Stimulated activated naive CD4-positive, alpha-beta T cell (primary cell): ENCODE measurements at places on chromosomes 13 and 19.

DNA sequence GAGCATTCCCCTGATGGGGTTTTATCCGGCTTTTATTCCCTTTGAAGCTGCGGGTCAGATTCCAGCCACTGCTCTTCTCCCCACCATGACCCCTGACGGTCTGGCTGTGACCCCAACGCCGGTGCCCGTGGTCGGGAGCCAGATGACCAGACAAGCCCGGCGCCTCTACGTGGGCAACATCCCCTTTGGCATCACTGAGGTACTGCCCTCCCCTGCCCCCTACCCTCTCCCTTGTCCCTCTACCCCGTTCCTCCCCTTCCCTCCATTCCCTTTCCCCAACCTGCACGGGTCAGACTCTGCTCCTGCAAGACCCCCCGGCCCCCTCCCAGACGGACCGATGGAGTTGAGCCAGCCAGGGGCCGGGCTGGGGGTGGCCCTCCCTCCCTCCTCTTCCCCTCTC is 6.2 kb downstream of the U2AF2 start:
- no peak for DNase-seq

- DNase-seq, result no peak
These were observed 691.1 kb upstream of the SPRY2 start for GRCh38 chr13:81031996-81032395.

GRCh38 chr19:41226053-41226873 is 7.2 kb downstream of the AXL start:
- peak; percentile 39 for DNase-seq

- DNase-seq, result no peak
These were observed 1.6 kb upstream of the TTC9B start for GRCh38 chr19:40219721-40220276.

DNA sequence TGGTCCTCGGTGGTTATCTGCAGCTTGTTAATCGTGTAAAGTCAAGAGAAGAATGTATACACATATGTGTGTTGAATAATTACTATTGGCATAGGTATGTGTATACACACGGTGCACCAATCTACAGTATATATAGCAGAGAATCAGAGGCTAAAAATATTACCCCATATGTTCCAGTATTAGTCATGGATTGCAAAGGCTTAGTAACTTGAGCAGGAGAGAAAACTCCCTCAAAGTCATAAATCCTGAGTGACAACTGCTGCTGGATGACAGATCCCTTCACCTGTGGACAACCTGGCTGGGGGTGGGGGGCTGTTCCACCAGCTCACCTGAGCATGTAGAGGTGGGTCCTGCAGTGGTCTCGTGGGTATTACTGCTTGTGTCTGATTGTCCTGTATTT is 185.0 kb downstream of the ZNF536 start:
- DNase-seq, result no peak

DNA sequence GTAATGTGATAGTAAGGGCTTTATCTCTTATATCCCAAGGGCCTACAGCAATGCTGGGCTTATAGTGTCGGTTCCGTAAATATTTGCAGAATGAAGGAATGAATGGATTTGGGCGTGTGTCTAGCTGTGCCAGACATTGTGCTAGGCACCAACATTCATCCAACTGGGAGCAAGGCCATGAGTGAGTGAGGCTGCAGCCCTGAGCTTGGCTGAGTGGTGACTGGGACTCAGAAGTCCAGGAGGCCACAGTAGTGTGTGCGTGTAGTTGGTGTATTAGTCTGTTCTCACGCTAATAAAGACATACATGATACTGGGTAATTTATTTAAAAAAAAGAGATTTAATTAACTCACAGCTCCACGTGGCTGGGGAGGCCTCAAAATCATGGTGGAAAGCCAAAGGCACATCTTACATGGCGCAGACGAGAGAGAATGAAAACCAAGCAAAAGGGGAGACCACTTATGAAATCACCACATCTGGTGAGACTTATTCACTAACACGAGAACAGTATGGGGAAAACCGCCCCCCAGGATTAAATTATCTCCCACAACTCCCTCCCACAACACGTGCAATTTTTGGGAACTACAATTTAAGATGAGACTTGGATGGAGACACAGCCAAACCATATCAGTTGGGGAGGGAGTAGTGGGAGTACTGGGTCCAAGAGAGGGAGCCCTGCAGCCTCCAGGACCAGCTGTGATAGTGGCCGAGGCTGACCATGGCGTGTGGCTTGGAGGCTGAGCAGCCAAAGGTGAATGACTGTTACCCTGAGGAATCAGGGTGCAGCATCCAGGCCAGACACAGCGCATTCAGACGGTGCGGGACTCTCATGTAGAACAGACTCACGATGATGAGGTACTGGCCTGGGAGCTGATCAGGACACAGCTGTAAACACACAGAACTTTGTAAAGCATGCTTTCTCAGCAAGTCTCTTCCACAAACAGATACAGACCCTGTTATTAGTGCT is 104.6 kb downstream of the TEX26 start:
- no peak for DNase-seq

- peak; percentile 15 for DNase-seq
These were observed 47.2 kb upstream of the POMP start for GRCh38 chr13:28611654-28612131.

- DNase-seq, result no peak
These were observed 27.3 kb downstream of the IGFL1 start for GRCh38 chr19:46256855-46257254.

- no peak for DNase-seq
These were observed 817.8 kb upstream of the PCDH9 start for GRCh38 chr13:68047889-68048288.

GRCh38 chr19:5259750-5260149 is 80.9 kb downstream of the PTPRS start:
- DNase-seq, result no peak

GRCh38 chr13:85771856-85772255 is 27.4 kb downstream of the SLITRK6 start:
- no peak for DNase-seq

DNA sequence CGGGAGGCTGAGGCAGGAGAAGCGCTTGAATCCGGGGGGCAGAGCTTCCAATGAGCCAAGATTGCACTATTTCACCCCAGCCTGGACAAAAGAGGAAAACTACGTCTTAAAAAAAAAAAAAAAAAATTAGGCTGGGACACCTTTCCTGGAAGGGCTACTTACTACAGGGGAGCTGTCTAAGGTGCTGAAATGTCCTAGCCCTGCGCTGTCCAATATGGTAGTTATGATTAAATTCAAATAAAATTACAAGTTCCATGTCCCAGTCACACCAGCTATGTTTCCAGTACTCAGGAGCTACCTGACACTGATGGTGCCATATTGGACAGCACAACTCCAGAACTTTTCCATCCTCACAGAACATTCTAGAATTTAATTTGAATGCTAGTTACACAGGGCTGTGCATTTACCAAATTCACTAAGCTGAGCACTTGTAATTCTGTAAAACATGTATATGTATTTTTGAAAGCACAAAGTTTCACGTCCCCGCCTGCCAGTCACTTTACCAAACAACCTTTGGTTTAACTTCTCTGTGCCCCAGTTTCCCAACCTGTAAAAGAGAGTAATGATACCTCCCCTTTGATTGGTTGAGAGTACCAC is 9.2 kb upstream of the ZSCAN22 start:
- no peak for DNase-seq

GRCh38 chr19:17026706-17027534 is at the start of gene CPAMD8:
Gene CPAMD8, minus strand, starts transcription at chr19:17026810. Its CDS starts 168 bp downstream, at chr19:17026642.
- no peak for DNase-seq

- DNase-seq, result no peak
These were observed 161.0 kb downstream of the KCTD12 start for GRCh38 chr13:76725211-76725610.
